Left renal cortex interstitium (tissue), 4 donors: ENCODE measurements at places on chromosomes 4 and X. TPM values are rescaled to one million over a fixed set of nuclear protein-coding genes. Genes with fewer than 3 reads are reported as not detected.

GRCh38 chr4:89438102-89438831 is 130.7 kb upstream of the GPRIN3 start:
- no peak for DNase-seq

DNA sequence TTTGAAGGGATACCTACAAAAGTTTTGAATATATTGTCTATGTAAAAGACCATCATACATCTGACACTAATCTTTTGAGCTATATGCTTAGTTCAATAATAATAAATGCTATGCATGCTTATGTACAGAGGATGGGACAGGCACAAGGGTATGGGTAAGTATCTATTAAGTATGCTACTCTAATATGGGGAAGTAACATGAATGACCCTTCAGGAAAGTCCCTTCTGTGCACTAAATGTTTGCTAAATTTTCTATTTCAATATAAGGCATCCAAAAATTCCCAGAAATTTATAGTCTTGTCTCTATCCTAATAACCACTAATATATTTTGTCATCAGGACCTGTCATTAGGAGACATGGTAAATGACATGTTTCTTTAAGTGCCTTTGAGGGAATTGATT is 19.0 kb downstream of the ATP8A1 start:
- no peak for DNase-seq

GRCh38 chrX:8138252-8138651 is 32.8 kb downstream of the VCX2 start:
- no peak for DNase-seq

DNA sequence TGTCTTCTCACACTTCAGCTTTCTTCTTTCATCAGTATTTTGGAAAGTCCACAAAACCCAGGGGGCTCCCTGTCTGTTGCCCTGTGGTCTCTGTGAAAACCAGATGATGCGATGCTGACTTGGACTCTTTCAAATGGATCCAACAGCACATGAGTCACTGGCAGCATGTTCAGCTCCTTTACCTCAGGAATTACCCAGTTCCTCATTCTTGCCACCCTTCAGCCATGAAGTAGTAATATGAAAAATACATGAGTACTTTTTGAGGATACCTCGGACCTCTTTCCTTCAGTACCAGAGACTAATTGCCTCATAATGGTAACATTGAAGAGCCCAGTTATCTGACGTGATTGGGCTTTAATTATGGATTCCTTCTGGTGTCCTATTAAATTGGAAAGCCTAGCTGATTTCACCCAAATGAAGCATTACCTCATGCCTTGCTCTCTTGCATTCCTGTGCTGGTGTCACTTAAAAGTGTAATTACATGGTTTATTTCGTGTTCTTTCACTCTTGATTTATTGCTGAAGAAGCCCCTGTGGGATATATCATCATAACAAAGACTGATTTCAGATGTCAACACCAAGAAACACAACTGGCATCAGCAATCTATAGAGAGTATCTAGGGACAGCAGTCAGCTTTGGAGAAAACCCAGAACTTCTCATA is 63.4 kb downstream of the NFKB1 start:
- no peak for DNase-seq

DNA sequence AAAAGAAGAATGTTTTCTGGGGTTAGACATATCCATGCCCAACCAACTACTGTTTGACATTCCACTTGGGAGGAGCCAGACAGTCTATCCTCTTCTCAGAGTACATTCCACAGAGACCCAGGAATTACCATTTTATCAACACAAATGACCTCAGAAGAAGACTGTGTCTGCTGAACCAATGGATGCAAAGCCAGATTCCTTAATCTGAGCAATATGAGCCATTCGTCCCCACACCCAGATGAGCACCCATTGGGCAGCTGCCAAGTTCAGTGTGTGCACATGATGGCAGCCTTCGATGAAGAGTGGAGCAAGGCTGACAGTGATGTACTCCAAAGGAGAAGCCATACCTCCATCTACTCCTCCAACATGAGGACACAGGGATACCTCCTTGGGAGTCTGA is 111.3 kb downstream of the ZNF674 start:
- no peak for DNase-seq

The MTNR1A gene
- 1.5 TPM for polyA plus RNA-seq

DNA sequence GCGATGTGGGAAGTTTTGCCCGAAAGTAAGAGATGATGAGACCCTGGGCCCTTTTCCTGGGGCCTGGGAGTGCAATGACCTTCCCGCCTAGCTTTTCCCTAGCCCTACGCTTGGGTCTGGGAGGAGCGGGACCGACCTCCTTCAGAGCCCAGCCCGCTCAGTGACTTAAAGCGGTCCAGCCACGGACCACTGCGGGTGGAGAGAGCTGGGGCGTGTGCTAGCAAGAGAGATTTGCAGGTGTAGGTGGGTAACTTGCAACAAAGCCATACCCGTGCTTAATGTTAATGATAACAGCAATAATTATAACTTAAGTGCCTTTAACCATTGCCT is 503 bp upstream of the PDE5A start:
- DNase-seq = no peak

GRCh38 chr4:56870946-56871345 is 36.8 kb upstream of the REST start:
- no peak for DNase-seq

- no peak for DNase-seq
Observed at GRCh38 chrX:9586992-9587392, 122.1 kb downstream of the TBL1X start.

GRCh38 chr4:112649055-112649408 is 12.1 kb downstream of the LARP7 start:
- no peak for DNase-seq

DNA sequence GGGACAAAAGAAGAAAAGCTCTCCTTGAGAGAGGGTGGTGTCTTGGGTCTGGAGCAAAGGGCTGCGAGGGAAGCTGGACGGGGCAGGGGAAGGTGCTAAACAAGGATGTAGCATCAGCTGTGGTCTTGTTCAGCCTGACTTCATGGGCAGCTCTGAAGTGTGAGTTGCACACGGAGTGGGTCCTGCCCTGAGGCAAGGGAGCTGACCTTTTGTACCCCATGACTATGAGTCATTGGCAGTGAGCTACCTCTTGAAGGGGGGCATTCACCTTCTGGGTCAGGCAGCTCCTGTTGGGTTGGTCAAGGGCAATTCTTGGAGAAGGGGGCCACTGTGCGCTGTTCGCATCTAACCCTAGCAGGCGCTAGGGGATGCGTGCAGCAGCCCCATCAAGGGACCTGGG is 151.8 kb downstream of the SMIM20 start:
- no peak for DNase-seq

GRCh38 chrX:134774190-134775048 is 116.1 kb upstream of the PLAC1 start:
- DNase-seq = no peak

The UGT8 gene
- polyA plus RNA-seq = 59.0 TPM

The GUCY1A1 gene
- 88.5 TPM for polyA plus RNA-seq

DNA sequence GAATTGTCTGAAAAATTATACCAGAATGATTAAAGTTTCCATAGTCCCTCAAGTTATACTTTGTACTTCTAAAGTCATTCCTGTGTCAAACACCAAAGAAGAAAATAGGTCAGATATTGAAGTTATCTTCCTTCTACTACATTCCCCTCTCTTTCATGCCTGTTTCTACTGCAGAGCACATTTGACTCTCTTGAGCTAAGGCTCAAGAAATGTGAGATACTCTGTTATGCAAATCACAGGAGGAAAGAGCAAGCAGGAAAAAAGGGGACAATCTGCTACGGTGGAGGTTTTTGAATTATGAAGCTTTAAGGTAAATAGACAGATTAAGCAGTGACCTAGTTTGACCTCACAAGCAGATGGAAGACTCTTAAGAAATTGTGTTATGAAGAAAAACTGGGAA is 198.9 kb upstream of the LDB2 start:
- DNase-seq = no peak

DNA sequence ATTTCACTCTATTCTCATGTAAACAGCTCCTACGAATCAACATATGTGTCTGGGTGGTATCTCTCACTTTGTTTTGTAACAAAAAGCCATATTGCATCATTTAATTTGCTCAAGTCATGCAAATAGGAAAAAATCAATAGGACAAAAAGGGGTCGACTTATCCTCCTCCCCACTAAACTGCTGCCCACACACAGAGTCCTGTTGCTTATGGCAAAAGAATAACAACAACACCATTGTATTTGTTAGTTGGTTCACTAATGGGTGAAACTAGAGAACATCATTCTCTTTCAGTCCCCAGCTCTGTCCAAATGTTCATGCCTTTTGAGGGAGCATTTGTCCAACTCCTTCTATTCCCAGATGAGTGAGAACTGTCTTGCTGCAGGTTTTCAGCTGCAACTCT is 2.1 kb downstream of the HHIP start:
- DNase-seq = no peak
